Lung (tissue), 17 donors: ENCODE measurements at places on chromosomes 6 and 20. TPM values are rescaled to one million over a fixed set of nuclear protein-coding genes. Genes with fewer than 3 reads are reported as not detected.

The CCM2L gene
- 6.6 TPM for polyA plus RNA-seq

The SOBP gene
- polyA plus RNA-seq: 1.6 TPM

The JPH2 gene
- 2.5 TPM for polyA plus RNA-seq

DNA sequence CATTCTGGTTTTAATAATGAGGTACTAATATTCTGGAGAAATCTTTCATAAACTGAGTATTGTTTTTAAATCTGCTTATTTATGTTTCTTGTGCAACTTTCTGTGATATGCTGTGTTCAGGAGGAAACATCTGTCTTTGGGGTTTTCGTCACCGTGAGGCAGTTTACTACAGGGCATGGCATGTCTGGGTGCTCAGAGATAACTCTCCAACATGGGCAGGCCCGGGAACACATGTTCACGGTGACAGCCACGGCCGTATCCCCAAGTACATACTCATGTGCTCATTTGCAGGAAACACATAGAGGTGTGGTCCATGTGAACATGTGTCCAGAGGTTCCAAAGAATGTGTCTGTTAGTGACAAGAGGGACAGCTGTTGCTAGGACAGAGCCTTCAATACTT lies 62.1 kb upstream of the CNKSR3 start:
- H3K4me1 ChIP-seq: peaks cover 2% of the 10 kb centered on the region
- H3K36me3 ChIP-seq: no peaks in the 10 kb centered on the region
- no peak overlapping the region for H3K27ac ChIP-seq
- DNase-seq: no peak

GRCh38 chr6:93376026-93376540 lies 43.3 kb downstream of the EPHA7 start:
- H3K27ac ChIP-seq: no peak overlapping the region
- no peaks in the 10 kb centered on the region for H3K27me3 ChIP-seq
- H3K36me3 ChIP-seq: no peaks in the 10 kb centered on the region

GRCh38 chr6:50824552-50824951 lies 5.9 kb downstream of the TFAP2B start:
- DNase-seq: no peak
- no peaks in the 10 kb centered on the region for H3K36me3 ChIP-seq
- H3K4me3 ChIP-seq: no peak overlapping the region
- peaks cover 9% of the 10 kb centered on the region for H3K4me1 ChIP-seq
- no peak overlapping the region for H3K27ac ChIP-seq

DNA sequence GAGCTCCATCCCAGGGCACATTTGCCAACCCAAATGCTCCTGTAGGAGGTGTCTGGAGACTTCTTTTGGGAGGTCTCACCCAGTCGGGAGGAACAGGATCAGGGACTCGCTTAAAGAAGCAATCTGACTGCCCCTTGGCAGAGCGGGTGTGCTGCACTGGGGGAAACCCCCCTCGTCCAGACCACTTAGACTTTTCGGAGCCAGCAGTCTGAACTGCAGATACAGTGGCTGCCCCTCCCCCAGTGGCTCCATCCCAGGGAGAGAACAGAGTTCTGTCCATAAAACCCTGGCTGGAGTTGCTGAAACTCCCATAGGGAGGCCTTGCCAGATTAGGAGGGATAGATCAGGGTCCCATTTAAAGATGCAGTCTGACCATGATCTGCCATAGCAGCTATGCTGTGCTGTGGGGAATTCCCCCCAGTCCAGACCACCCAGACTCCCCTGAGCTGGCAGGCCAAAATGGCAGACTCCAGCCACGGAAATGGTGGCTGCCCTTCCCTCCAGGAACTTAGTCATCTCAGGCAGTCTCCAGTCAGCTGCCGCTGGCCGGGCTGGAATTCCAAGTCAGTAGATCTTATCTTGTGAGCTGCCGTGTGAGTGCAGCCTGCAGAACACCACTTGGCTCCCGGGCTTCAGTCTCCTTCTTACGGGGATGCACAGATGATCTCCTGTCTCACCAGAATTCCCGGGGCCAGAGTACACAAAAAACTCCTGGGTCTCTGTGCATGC lies 278.1 kb upstream of the SASH1 start:
- H3K27me3 ChIP-seq: no peaks in the 10 kb centered on the region
- H3K4me1 ChIP-seq: peaks cover 21% of the 10 kb centered on the region
- no peak overlapping the region for H3K4me3 ChIP-seq
- H3K36me3 ChIP-seq: no peaks in the 10 kb centered on the region
- peak; percentile 73 for DNase-seq
- no peak overlapping the region for H3K27ac ChIP-seq

DNA sequence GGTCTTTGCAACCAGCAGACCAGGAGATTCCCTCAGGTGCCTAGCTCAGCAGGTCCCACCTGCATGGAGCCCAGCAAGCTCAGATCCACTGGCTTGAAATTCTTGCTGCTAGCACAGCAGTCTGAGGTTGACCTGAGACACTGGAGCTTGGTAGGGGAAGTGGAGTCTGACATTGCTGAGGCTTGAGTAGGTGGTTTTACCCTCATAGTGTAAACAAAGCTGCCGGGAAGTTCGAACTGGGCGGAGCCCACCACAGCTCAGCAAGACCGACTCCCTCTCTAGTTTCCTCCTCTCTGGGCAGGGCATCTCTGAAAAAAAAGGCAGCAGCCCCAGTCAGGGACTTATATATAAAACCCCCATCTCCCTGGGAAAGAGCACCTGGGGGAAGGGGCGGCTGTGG lies 34.3 kb downstream of the PRSS35 start:
- H3K4me1 ChIP-seq: no peaks in the 10 kb centered on the region
- H3K36me3 ChIP-seq: no peaks in the 10 kb centered on the region
- no peak for DNase-seq
- no peak overlapping the region for H3K27ac ChIP-seq
- no peak overlapping the region for H3K4me3 ChIP-seq
- H3K27me3 ChIP-seq: no peaks in the 10 kb centered on the region

DNA sequence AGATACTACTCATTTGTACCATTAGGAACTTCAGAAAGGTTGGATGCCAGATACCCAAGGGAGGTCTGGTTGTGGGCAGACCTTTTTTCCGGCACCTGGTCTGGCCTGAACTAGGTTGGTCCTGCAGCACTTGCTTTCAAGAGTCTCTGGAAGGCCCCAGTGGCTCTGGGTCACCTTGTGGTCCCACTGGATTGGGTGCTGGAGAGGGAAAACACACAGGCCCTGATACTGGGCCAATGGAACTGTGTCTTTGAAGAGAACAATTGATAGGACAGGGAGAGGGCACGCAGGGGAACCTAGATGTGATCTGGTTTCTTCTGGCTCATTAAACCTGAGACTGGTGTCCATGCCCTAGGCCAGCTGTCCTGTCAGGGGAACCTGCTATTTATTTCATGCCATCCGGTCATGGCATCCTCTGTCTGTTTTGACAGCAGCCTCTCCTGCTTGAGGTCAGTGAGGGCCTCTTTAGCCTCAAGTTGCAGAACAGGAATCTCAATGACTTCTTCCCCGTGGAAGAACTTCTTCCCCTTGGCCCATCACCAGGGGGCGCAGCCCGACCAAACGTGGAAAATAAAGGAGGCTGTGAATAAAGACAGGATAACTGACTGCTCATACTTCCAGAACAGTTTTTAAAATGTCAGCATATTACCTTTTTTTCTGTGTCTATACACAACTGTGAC lies 25.0 kb downstream of the TAF8 start:
- no peak overlapping the region for H3K27ac ChIP-seq
- peaks cover 36% of the 10 kb centered on the region for H3K36me3 ChIP-seq
- no peaks in the 10 kb centered on the region for H3K27me3 ChIP-seq
- no peaks in the 10 kb centered on the region for H3K4me1 ChIP-seq
- no peak overlapping the region for H3K4me3 ChIP-seq

DNA sequence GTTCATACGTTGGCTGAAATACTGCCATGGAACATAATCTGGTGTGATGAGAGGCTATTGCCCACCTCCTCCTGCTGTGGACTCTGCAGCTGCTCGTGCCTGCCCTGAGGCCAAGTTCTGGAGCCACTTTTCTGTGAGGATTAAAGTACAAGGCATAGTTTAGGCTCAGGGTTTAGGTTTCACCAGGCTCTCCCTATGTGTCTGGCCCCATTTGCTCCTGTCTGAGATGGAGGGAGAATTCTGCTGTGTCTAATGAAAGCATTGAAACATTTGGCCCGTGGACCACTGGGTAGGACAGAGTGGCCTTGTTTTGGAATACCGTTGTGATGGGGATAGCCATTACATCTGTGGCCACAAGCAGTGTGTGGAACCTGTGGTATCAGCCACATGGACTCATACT lies 5.9 kb downstream of the WRNIP1 start:
- no peaks in the 10 kb centered on the region for H3K27me3 ChIP-seq
- no peak for DNase-seq
- H3K4me1 ChIP-seq: peaks cover 13% of the 10 kb centered on the region

- peak overlapping the region; percentile 95 for H3K4me3 ChIP-seq
- H3K27me3 ChIP-seq: peaks cover 5% of the 10 kb centered on the region
- peak overlapping the region; percentile 87 for H3K27ac ChIP-seq
- peaks cover 13% of the 10 kb centered on the region for H3K4me1 ChIP-seq
Measured at GRCh38 chr20:3471397-3472021, 691 bp downstream of the ATRN start.

GRCh38 chr6:20402342-20403069 lies 827 bp downstream of the E2F3 start:
- peaks cover 2% of the 10 kb centered on the region for H3K4me1 ChIP-seq
- peaks cover 2% of the 10 kb centered on the region for H3K27me3 ChIP-seq
- H3K36me3 ChIP-seq: no peaks in the 10 kb centered on the region
- peak overlapping the region; percentile 56 for H3K4me3 ChIP-seq

DNA sequence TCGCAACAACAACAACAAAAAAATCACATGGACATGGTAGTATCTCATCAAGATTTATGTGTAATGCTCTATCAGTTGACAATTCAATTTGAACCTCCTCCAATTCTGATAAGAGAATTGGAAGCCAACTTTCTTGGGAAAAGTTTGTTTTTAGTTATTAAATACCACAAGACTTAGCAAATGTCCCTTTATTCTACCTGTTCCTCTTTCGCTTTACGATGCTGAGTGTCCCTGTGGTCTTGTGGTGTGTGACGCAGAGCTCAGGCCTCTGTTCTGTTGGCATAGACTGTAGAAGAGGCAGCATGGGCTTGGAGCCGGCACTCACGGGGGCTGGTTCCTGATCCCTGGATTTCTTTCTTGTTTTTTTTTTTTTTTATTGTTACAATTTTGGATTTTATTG lies 76.7 kb downstream of the PSMB1 start:
- no peaks in the 10 kb centered on the region for H3K27me3 ChIP-seq
- peaks cover 6% of the 10 kb centered on the region for H3K4me1 ChIP-seq
- no peak for DNase-seq
- no peak overlapping the region for H3K27ac ChIP-seq

GRCh38 chr6:110999634-111000270 lies 17.9 kb downstream of the RPF2 start:
- H3K36me3 ChIP-seq: peaks cover 42% of the 10 kb centered on the region
- H3K27me3 ChIP-seq: no peaks in the 10 kb centered on the region
- no peak for DNase-seq

GRCh38 chr20:38631155-38632022 lies 29.8 kb downstream of the ARHGAP40 start:
- H3K27ac ChIP-seq: no peak overlapping the region
- H3K4me3 ChIP-seq: no peak overlapping the region
- no peaks in the 10 kb centered on the region for H3K36me3 ChIP-seq
- DNase-seq: no peak
- no peaks in the 10 kb centered on the region for H3K4me1 ChIP-seq

DNA sequence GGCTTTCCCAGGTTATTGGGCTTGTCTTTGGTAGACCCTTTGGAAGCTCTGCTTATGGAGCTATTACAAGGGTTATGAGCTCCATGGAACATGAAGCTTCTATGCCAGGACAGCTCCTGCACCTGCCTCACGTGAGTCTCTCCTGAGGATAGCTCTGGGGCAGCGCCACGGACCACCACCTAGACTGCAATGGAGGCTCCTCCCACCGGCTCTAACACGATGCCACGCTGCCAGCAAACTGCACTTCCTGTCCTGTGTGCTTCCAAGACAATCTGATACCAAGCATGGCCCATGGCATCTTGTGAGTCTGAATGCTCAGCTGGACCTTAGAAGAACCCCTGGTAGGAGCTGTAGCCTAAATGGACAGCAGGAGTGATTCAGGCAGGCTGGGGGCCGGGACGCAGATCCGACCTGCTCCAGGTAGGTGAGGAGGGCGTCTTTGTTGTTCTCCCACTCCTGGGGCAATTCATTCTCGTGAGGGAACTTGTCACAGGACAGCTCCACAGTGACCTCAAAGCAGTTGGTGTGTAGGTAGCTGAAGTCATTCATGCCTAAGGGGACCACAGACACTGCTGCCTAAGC lies 5.5 kb downstream of the CPXM1 start:
- H3K4me3 ChIP-seq: no peak overlapping the region
- H3K4me1 ChIP-seq: peaks cover 11% of the 10 kb centered on the region
- DNase-seq: no peak
- peaks cover 6% of the 10 kb centered on the region for H3K27me3 ChIP-seq
- peaks cover 6% of the 10 kb centered on the region for H3K36me3 ChIP-seq

GRCh38 chr6:15296735-15297134 lies 50.9 kb downstream of the JARID2 start:
- no peak overlapping the region for H3K4me3 ChIP-seq
- H3K4me1 ChIP-seq: peaks cover 27% of the 10 kb centered on the region
- H3K27me3 ChIP-seq: no peaks in the 10 kb centered on the region
- H3K36me3 ChIP-seq: no peaks in the 10 kb centered on the region
- no peak overlapping the region for H3K27ac ChIP-seq
- DNase-seq: no peak

DNA sequence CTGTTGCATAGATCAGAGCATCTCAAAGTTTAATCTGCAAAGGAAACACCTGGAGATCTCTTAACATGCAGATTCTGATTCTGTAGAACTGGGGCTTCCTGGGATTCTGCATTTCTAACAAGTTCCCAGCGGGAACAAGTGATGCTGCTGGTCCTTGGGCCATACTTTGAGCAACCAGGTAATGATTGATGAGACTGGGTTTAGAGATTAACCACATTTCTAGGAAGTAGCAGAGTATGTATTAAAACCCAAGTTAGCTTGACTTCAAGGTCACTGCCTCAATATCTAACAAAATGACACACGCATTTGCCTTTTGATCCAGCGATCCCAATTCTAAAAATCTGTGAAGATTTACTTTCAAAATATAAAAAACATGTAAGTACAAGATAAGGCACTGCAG lies 83.0 kb upstream of the DTNBP1 start:
- H3K27ac ChIP-seq: no peak overlapping the region
- H3K4me3 ChIP-seq: no peak overlapping the region
- no peak for DNase-seq
- H3K27me3 ChIP-seq: no peaks in the 10 kb centered on the region

DNA sequence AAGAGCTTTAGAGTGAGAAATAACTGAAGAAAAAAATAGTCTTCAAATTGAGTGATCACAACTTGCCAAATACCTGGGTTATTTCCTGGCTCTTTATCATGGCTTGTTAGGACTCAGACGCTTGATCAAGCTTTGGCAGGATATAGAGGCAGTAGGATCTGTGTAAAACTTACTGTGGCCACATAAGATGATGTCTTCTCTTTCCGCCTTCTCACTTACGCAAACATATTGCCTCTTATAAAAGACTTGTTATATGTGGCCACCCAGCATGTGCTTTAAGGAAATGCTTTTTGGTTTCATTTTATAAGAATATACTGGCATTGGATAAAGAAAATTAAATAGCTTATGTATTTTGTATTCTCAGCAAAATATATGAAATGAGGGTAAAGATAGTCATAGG lies 101.8 kb upstream of the AKIRIN2 start:
- no peaks in the 10 kb centered on the region for H3K27me3 ChIP-seq
- no peak overlapping the region for H3K27ac ChIP-seq
- no peaks in the 10 kb centered on the region for H3K36me3 ChIP-seq
- H3K4me1 ChIP-seq: no peaks in the 10 kb centered on the region
- DNase-seq: no peak
- H3K4me3 ChIP-seq: no peak overlapping the region
